Caki2 (cell line): ENCODE measurements at places on chromosomes 16 and 17.

DNA sequence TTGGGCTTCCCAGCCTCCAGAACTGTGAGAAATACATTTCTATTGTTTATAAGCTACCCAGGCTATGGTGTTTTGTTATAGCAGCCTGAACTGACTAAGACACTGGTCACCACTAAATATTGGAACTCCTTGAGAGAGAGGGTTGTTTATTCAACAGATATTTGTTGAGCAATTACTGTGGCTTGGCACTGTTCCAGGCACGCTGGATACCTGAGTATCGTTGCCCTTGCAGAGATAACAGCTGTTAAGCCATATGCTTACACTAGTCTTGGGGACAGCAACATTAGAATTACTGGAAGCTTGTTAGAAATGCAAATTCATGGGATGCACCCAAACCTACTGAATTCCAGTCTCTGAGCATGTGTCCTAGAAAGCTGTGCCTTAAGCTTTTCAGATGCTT is 230.7 kb downstream of the HS3ST4 start:
- no peak for DNase-seq

DNA sequence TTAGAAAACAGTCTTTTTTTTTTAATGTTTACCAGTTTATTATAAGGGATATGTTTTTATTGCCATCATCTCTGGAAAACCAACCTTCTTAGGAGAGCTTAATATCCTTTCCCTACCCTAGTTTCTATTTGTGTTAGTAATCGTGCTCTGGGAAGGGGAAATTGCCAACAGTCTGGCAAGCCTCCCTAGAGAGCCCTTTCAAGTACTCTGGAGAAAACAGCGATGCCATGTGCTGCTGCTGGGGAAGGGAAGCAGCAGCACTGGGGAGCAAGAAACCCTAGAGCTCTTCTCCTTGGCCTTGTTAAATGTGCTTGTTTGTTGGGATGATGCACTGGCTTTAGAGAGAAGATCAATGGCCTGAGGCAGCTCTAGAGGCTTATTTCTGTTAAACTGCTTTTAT is 10.3 kb downstream of the RETREG3 start:
- DNase-seq, result no peak

DNA sequence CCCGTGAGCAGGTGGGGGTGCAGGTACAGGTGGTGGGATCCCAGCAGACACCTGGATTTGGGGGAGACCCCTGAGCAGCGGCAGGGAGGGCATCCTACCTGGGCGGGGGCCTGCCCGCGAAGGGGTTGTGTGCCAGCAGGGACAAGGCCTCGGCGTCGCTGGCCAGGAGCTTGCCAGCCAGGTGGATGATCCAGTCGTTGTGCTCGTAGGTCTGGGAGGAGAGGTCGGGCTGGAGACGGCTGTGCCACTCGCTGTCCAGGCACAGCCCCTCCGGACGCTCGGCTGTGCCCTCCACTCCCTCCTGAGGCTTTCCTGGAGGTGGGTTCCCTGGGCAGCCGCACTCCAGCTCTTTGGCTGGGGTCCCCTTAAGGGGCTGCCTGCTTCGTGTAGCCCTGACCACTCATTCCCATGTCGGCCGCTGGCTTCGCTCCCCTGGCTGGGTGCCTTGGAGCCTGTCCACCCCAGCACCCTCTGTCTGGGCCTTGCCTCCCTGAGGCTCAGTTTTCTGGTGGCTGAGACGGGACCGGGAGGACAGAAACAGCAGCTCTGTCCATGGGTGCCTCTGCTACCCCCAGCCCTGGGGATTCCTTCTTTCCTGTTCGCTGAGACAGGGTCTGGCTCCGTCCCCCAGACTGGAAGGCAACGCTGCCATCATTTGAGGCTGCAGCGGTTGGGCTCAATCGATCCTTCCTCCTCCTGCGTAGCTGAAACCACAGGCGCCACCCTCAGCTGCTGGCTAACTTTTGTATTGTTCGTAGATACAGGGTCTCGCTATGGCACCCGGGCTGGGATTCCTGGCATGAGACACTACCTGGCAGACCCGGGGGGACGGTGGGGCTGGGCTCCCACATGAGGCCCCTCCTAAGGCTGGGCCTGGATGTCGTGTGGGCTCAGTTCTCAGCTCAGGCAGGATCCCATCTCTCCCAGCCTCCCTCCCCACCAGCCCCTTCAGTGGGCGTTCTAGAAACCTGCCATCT is 68.6 kb upstream of the GNG13 start:
- DNase-seq, result no peak

DNA sequence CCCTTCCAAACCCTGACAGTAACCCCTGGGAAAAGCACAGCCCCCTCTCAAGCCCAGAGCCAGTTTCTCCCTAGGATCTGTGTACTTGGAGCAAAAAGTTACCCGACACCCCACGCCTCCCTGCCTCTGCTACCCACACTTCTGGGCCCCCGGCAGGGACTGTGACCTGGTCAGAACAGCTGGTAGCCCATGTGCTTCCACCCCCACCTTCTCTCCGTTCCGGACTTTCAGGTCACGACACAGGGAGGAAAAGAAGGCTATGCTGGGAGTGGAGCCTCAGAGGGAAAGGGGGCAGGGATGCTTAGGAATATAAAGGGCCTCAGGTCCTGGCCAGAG is 6.4 kb downstream of the PPY start:
- DNase-seq, result no peak

DNA sequence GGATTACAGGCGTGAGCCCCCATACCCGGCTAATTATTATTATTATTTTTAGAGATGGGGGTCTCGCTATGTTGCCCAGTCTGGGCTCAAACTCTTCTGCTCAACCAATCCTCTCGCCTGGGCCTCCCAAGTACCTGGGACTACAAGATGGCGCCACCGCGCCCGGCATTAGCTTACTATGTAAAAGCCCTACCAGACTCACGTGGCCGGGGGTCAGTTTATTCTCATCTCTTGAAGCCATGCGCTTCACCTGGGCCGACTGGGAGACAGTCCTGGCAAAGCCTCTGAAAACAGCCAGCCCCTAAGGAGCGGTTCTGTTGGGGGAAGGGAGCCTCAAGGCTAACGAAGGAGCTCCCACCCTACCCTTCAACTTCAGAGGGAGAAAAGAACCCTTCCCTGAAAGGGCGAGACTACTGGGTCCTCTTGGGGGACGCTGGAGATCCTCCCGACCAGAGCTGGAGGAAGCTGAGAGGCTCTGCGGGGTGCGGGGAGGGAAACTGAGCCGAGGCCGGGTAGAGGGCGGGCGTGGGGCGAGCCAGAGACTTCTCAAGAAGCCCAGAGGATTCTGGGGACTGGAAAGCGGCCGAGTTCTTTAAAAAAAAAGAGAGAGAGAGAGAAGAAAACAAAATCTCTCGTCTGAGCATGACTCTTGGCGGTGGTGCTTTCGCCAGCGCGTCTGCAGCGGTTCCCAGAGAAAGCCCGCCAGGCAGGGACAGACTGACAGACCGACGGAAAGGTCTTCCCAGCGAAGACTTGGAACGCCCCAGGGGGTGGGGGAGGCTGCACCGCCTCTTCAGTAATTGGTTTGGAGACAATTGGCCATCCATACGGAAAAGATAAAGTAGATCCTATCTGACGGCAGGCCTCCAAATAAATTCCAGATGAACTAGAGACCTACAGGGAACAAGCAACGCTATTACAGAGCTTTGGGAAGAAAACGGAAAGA is 5.6 kb upstream of the TUBG2 start:
- DNase-seq, result no peak

GRCh38 chr16:28883221-28883996 is 5.1 kb downstream of the ATP2A1 start:
- DNase-seq, result no peak
